Right renal pelvis (tissue), 4 donors: ENCODE measurements at places on chromosomes 3 and 15. TPM values are rescaled to one million over a fixed set of nuclear protein-coding genes. Genes with fewer than 3 reads are reported as not detected.

- no peak for DNase-seq
Measured at GRCh38 chr3:10632741-10633140, 127.4 kb upstream of the ATP2B2 start.

SLC22A13 gene
- 1.6 TPM for polyA plus RNA-seq

GRCh38 chr3:134496471-134497071 is 10.7 kb downstream of the CEP63 start:
- DNase-seq = no peak

- no peak for DNase-seq
Measured at GRCh38 chr3:172522871-172523818, at the start of gene TNFSF10. Gene TNFSF10, minus strand, starts transcription at chr3:172523430. Its CDS starts 46 bp downstream, at chr3:172523384.

- no peak for DNase-seq
Measured at GRCh38 chr3:184160456-184160855, 5.3 kb downstream of the DVL3 start.

ALG1L2 gene
- 1.6 TPM for polyA plus RNA-seq

GRCh38 chr3:72999951-73000350 is 3.3 kb downstream of the PPP4R2 start:
- DNase-seq = no peak

GPR149 gene
- polyA plus RNA-seq = not detected

- DNase-seq = no peak
Measured at GRCh38 chr3:169145540-169146178, 517.9 kb downstream of the MECOM start.

DNA sequence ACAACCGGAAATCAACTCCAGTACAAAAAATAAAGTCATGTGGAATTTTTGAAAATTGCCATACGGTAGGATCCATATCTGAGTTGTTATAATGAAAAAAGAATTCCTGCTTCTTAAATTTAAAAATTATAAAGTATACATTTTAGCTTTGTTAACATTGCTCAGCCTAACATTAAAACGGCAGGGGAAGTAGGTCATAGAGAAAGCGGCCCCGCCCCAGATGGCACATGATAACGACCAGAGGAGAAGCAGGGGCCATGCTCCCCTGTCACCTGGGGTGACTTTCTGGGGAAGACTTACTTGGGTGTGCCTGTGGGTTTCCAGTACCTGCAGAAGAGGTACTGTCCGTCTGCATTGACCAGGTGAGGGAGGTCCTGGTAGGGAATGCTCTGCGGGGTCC is 921 bp downstream of the MGLL start:
- no peak for DNase-seq

DNA sequence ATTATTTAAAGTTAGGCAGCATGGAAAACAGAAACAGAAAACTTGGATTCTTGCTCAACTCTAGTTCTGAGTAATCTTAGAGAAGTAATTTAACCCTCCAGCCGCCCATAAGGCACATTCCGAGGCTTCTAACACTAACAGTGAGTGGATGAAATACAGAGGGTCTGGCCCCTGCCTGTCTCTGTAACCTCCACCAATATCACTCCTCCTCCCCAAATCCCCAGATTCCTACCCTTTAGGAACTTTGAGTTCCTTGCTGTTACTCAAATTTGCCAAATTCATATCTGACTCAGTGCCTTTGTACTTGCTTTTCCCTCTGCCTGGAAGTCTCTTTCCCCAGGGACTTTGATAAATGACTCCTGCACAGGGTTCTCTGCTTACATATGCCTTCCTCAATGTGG is 112.5 kb upstream of the TGFBR2 start:
- DNase-seq = no peak

CD96 gene
- 2.3 TPM for polyA plus RNA-seq

- DNase-seq = no peak
Measured at GRCh38 chr3:77599948-77600347, 560.0 kb downstream of the ROBO2 start.

DNA sequence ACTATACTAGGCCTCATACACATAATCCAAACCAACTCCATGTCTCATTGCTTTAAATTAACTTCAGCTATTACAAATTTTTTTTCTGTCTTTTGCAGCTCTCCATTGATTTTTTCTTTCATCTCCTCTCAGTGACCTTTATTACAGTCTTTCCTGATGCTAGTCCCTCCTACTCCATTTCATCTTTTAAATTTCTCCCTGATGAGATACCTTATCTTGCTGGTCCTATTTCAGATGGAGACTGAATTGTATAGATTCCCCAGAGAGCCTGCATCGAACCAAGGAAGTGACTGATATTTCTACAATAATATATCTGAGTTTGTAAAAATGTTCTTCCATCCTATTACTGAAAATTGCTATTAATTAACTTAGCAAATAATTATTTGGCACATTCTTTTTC is 45.7 kb upstream of the NEO1 start:
- no peak for DNase-seq

GRCh38 chr3:189038773-189039745 is 132.7 kb upstream of the TPRG1 start:
- DNase-seq = no peak

DNA sequence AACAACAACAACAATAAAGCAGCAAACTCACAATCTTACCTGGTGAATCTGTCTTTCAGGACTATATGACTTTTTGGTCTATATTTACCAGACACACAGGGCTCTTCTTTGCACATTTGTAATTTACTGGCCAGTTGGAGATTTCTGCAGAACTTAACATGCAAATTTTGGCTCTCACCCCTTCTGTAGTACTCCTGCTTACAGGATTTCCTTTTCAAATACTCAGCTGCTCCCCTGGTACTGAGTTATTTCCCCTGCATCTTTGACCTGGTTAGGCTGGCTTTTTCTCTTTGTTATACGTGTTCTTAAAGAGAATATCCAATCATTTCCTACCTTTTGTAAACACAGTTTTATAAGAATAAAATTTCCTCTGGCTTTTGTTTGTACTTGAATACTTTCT is 228.0 kb downstream of the MBNL1 start:
- DNase-seq = no peak

GRCh38 chr15:25875566-25875965 is 12.4 kb upstream of the ATP10A start:
- no peak for DNase-seq

DNA sequence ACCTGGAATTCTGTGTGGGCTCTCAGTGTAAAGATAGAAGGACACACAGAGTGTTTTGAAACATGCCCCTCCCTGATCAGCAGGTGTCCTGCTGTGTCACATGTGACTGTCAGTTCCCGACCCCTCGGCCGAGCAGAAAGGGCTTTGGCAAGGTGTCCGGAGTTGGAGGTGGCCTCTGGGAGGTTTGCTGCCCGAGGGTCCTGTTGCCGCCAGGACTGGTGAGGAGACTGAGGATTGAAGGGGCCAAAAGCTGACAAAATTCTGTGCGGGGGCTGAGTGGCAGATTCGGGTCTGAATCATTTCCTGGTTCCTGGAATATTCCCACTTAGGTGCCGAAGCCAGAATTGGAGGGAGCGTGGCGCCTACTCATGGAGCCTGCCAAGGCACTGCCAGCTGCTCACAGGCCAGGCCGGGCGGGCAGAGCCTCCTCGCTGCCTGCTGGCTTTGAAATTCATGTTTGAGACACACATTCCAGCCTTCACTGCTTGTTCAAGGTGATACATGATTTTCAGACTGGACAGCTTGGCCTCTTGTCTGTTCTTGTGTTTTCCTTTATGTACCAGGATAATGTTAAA is 83.8 kb downstream of the APBA2 start:
- no peak for DNase-seq

- DNase-seq = no peak
Measured at GRCh38 chr3:192091831-192092230, 630.9 kb downstream of the PYDC2 start.
